CD4-positive, alpha-beta T cell (primary cell): ENCODE measurements at places on chromosomes 2 and 18.

GRCh38 chr2:643761-644160 lies 33.4 kb downstream of the TMEM18 start:
- DNase-seq = no peak

- no peak for DNase-seq
Measured at GRCh38 chr2:109474319-109474825, 139.4 kb downstream of the SEPTIN10 start.

DNA sequence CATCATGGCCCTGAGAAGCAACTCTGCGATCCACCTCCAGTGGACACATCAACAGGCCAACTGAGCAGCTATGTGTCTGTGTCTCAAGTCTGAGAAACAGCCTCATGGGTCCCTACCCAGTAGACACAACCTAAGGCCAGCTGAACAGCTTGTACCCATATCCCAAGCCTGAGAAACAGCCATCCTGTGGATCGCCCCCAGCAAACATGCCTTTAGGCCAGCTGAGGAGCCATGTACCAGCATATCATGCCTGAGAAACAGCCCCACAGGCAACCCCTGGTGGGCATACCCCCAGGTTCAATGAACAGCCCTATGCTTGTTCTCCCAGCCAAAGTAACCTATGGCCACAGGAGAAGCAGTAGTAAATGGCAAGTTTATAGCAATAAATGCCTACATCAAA lies 126.7 kb upstream of the OTX1 start:
- DNase-seq = no peak

DNA sequence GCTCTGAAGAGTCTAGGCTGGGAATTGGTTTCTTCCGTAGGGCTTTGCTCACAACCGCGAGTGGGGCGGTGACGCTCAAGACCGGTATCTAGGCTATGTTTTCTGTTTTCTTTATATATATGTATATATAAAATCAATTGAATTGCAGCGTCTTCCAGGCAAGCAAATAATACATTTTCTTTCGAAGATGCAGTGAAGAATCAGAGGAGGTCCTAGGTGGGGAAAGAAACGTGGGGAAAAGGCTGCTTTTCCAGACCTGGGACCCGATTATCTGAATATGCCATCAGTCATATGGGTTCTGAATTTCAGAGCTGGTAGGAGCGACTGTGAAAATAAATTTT lies 714 bp upstream of the SCN9A start:
- no peak for DNase-seq

DNA sequence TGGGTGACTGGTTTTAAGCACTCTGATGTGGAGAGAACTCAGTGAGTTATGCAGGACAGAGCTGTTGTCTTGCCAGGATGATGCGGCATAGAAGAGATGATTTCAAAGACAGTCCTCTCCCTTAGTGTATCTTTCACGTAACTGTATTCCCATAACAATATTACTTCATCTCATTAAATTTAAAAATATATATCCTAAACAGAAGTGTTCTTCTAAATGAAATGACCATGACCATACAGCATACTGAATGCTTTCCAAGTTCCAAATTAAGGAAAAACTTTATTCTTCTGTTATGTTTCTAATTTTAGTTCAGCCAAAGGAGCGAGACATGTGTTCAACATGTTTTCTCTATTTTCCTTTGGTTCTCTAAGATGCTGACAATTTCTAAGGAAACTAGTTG lies 600.1 kb upstream of the FSHR start:
- no peak for DNase-seq

DNA sequence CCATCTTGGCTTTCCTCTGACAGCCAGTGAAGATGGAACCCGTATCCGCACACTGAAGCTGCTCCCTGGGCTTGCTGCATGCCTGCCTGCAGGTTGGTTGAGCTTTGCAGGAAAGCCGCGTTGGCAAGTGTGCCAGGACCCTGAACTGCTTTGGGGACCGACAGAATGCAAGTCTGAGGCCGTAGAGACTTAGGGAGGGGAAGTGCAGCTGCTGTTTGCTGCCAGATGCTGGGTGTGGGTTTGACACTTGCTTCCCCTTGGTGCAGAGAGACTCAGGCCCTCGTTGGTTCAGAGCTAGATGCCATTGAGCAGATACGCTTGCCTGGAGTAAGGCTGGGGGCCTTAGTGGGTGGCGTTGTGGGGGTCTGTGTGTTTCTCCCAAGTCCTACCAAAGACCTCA lies 13.1 kb upstream of the PHLPP1 start:
- DNase-seq = no peak

DNA sequence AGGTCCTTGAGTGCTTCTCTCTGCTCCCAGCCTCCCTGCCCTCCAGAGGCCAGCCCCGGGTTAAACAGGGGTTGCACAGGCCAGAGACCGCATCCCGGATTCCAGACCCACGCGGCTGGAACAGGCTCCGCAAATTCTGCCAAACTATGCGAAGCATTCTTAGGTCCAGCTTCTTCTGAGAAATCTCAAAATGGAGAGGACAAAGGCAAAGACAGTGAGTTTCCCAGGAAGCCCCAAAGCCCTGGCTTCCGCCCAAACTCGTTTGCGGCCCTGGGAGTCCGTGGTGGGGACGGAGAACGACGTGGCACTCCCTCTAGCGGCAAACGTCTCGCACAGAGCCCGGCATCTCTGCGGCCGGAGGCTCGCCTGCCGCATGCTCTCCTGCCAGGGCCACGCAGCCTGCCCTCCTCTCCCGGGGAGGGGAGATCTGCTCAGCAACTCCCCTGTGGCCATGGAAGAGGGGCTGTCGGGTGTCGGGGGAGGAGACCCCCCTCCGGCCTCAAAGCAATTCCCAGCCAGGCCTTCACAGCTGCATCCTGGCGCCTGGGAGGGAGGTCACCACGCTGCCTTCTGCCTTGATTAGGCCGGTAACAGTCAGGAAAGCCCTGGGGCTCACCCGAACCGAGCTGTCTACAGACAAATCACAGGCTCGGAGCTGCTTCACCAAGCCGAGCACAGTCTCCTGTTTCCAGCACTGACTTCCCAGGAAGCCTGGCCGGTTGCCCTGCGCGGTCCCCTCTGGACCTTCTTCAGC lies 33.4 kb upstream of the KLHL29 start:
- DNase-seq = peak; percentile 62

GRCh38 chr2:135948642-135949355 lies 36.6 kb downstream of the DARS1 start:
- DNase-seq = peak; percentile 2

GRCh38 chr2:160928854-160929301 lies 231.3 kb upstream of the TANK start:
- no peak for DNase-seq

GRCh38 chr18:72826736-72827135 lies 41.1 kb downstream of the NETO1 start:
- no peak for DNase-seq

GRCh38 chr2:236196366-236196765 lies 28.2 kb upstream of the GBX2 start:
- DNase-seq = no peak

GRCh38 chr2:238420442-238420841 lies 6.3 kb upstream of the ASB1 start:
- no peak for DNase-seq

DNA sequence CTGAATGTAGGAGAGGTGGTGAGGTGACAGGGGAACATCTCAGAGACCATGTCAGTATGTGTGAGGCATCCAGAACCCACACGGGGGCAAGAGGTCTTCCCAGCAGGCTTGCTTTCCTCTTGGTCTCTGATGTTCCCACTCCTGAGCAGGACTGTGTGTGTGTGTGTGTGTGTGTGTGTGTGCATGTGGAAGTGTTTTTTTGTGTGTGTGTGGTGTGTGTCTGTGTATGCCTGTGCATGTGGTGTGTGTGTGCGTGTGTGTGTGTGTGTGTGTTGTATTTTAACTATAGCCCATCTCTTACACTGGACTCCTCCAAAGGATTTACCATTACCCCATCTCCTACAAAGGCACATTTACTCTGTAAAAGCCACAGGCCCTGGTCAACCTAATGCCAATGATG lies 40.4 kb downstream of the SLC4A5 start:
- DNase-seq = no peak

GRCh38 chr2:233414777-233415570 lies 60.7 kb downstream of the DGKD start:
- peak; percentile 28 for DNase-seq

DNA sequence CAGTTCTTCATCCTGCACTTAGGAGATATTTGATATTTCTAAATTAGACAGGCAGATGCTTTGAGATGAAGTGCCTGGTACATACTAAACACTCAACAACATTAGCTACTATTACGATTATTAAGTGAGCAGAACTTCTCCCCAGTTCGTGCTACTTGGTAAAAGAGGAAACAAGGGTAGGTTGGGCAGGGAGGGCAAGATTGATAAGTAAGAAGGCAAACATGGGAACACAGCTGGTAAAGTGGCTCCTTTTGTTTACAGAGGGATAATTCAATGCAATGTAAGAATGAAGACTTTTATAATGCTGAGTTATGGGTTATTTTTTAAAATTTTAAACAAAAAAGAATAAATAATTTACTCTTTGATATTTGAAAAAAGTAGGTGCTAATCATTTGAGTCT lies 15.9 kb upstream of the WIPF1 start:
- DNase-seq = no peak

GRCh38 chr2:214465363-214466146 lies 54.7 kb downstream of the VWC2L start:
- DNase-seq = no peak

GRCh38 chr2:19209575-19210341 lies 148.7 kb downstream of the OSR1 start:
- no peak for DNase-seq

- DNase-seq = no peak
Measured at GRCh38 chr2:136019306-136019705, 33.9 kb upstream of the DARS1 start.

DNA sequence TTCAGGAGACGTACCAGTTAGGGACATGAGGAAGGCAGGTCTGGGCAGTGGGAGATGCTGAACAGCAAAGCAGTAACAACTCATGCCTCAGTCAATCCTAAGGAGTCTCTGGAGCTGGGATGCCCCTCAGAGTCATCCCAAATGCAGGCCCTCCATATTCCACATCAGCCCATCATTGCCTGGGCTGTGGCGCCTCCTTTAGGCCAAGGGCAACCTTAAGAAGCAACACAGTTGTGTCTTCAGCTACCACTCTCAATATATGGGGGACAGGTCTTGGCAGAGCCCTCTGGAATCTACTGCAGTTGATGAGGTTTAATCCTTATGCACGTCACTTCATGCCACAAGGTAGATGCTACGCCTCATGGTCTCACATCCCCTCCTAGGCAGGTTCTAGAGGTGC lies 682.0 kb upstream of the RAB6C start:
- DNase-seq = no peak

GRCh38 chr2:205805136-205805535 lies 122.8 kb downstream of the NRP2 start:
- no peak for DNase-seq

DNA sequence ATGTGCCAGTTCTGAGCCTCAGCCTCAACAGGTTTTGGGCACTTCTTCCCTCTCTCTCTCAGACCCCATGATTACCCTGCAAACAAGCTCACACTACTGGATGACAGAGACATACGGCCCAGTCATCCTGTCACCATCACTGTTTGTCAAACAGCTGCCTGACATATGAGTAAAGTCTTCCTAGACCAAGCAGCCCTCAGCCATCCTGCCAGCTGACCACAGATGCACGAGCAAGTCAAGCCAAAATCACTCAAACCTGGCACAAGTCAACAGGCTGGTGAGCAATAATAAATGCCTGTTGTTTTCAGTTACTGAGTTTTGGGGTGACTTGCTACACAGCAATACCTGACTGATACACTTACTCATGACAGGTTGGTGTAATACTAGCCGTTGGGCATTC lies 75.5 kb upstream of the KLF7 start:
- no peak for DNase-seq

GRCh38 chr2:16259010-16259409 lies 318.7 kb downstream of the MYCN start:
- no peak for DNase-seq

GRCh38 chr2:191499874-191500565 lies 177.9 kb upstream of the NABP1 start:
- no peak for DNase-seq
